ENCODE measurements at places on chromosomes 3 and 15. TPM values are rescaled to one million over a fixed set of nuclear protein-coding genes. Genes with fewer than 3 reads are reported as not detected.

GRCh38 chr3:111748132-111748531, 110.9 kb upstream of the PHLDB2 start:
- no peaks in the 10 kb centered on the region for H3K36me3 ChIP-seq
- no peak overlapping the region for H3K27ac ChIP-seq
- DNase-seq: no peak
- peaks cover 3% of the 10 kb centered on the region for H3K4me1 ChIP-seq
- H3K4me3 ChIP-seq: no peak overlapping the region

Gene GRAMD1C
- 4.0 TPM for polyA plus RNA-seq

Gene ATP13A4
- not detected for polyA plus RNA-seq

Gene MYL3
- polyA plus RNA-seq: 14.3 TPM

- H3K27ac ChIP-seq: no peak overlapping the region
- DNase-seq: no peak
- no peak overlapping the region for H3K4me3 ChIP-seq
- H3K27me3 ChIP-seq: no peaks in the 10 kb centered on the region
Measured at GRCh38 chr15:33624439-33624838, 313.7 kb downstream of the RYR3 start.

GRCh38 chr15:56640549-56640948, 92.8 kb downstream of the ZNF280D start:
- H3K27ac ChIP-seq: no peak overlapping the region
- no peak for DNase-seq
- no peaks in the 10 kb centered on the region for H3K36me3 ChIP-seq
- H3K4me3 ChIP-seq: no peak overlapping the region
- no peaks in the 10 kb centered on the region for H3K4me1 ChIP-seq

DNA sequence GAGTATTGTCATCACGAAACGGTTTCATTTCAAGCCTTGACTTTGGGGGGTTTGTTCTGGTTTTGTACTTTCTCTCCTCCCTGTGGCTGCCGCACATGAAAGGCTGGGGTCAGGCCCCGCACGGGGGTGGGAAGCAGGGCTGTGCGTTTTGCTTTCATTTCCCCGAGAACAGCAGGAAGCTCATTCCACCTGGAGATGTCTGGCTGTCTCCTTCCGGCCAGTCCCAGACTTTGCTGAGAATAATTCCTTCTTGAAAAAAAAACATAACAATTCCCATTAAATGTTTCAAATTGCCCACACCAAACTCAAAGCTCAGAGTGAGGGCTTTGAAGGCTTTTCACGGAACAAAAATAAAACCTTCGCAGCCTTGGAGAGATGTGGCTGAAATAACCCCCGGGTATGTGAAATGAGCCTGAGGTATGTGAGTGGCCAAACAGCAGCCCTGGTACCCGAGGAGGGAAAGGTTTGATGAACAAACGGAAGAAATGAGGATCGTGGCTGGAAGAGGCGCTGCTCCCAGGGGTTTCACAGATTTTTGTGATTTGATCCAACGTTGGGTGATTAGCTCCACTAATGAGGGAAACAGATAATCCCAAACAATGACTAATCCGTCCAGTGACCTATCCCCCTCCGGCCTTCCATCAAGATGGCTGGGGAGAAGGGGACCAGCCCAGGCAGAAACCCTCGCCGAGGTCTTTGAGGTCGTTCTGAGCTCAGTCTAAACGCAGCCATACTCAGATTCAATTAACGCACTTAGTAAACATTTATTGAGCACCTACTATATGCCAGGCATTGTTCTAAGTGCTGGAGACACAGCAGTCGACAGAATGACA, 126.9 kb upstream of the MEF2A start:
- H3K27me3 ChIP-seq: no peaks in the 10 kb centered on the region
- peaks cover 1% of the 10 kb centered on the region for H3K4me1 ChIP-seq
- no peaks in the 10 kb centered on the region for H3K36me3 ChIP-seq
- peak; percentile 48 for DNase-seq

- H3K4me1 ChIP-seq: no peaks in the 10 kb centered on the region
- H3K4me3 ChIP-seq: no peak overlapping the region
- no peaks in the 10 kb centered on the region for H3K27me3 ChIP-seq
- H3K36me3 ChIP-seq: peaks cover 15% of the 10 kb centered on the region
- DNase-seq: no peak
- no peak overlapping the region for H3K27ac ChIP-seq
Measured at GRCh38 chr15:25090073-25090733, 135.4 kb downstream of the SNRPN start.

- H3K27me3 ChIP-seq: no peaks in the 10 kb centered on the region
- no peak overlapping the region for H3K27ac ChIP-seq
- H3K36me3 ChIP-seq: peaks cover 22% of the 10 kb centered on the region
- no peak overlapping the region for H3K4me3 ChIP-seq
- peak; percentile 34 for DNase-seq
Measured at GRCh38 chr3:48412375-48413001, 17.4 kb downstream of the PLXNB1 start.

All from aorta (tissue), 5 donors.